ENCODE measurements at places on chromosomes 2 and 18.

GRCh38 chr2:8682719-8683667, 1.1 kb downstream of the ID2 start:
- peak; percentile 29 for DNase-seq

- DNase-seq = no peak
Observed at GRCh38 chr2:24985511-24985910, 13.8 kb upstream of the DNAJC27 start.

- DNase-seq = no peak
Observed at GRCh38 chr2:80257450-80257849, 47.1 kb downstream of the LRRTM1 start.

DNA sequence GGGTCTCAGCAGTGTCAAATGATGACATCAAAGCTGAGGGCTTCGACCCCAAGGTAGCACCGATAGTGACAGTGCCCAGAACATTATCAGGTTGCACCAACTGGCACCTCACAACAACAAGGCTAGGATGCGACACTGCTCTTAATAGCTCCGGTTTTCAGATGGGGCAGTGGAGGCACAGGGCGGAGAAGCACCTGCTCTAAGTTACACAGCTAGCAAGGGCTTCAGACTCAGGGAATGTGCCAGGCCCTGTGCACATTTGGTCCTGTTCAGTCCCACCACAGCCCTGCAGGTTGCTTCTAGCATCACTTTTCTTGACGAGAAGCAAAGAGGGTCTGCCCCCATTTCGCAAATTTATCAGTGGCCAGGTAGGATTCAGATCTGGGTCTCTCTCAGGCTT, 74.1 kb downstream of the DGKD start:
- DNase-seq = no peak

- DNase-seq = no peak
Observed at GRCh38 chr2:145287736-145288135, 767.8 kb upstream of the ZEB2 start.

DNA sequence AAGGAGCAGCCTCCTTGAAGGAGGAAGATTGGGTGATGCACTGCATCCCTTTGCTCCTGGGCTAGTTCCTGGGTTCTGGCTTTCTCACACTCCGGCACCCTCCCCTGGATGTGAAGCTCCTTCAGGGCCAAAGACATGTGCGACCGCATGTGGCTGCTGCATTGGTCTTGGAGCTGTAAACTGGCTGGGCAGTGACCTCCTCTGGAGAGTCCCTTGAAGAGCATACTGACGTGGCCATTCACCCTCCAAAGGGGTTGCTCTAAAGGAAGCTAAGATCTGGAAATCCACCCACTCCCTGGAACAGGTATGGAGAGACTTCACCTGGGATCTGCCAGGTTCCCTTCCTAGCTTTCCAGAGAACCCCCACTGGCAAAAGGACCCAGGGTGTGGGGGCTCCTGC, 62.1 kb downstream of the TMEM17 start:
- DNase-seq = no peak

GRCh38 chr2:67471681-67472080, 74.5 kb downstream of the ETAA1 start:
- no peak for DNase-seq

GRCh38 chr18:48802543-48803290, 148.0 kb downstream of the SMAD7 start:
- no peak for DNase-seq

GRCh38 chr2:206438196-206438724, 5.1 kb upstream of the ADAM23 start:
- no peak for DNase-seq

GRCh38 chr18:12307701-12308385, at the start of gene TUBB6:
TUBB6 (plus strand) TSS chr18:12308241; CDS start chr18:12308293, 52 bp downstream.
- no peak for DNase-seq

GRCh38 chr2:68309426-68309825, 10.3 kb downstream of the CNRIP1 start:
- DNase-seq = no peak

GRCh38 chr2:43105586-43106558, 120.5 kb downstream of the ZFP36L2 start:
- no peak for DNase-seq

DNA sequence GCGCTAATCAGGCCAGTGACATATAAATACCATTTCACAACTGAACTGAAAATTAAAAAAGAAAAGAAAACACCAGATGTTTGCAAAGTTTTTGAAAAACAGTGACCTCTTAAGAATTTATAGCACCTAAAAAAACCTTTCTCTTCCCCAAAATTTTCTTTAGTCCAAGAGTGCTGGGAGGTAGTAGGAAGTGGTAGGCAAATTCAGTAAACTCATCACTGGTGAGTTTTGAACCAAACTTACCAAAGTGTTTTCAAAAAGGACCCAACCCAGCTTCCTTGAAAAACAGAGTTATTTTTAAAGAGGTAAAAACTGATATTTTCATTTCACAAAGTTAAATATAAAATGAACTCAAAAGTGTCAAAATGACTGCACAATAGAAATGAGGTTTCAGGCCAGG, 90.4 kb downstream of the TMEM247 start:
- DNase-seq = no peak

GRCh38 chr18:3153107-3153704, 66.6 kb downstream of the MYOM1 start:
- DNase-seq = no peak

- no peak for DNase-seq
Observed at GRCh38 chr18:6920099-6920955, 190.8 kb downstream of the ARHGAP28 start.

- DNase-seq = no peak
Observed at GRCh38 chr2:232028071-232028470, 66.6 kb downstream of the DIS3L2 start.

DNA sequence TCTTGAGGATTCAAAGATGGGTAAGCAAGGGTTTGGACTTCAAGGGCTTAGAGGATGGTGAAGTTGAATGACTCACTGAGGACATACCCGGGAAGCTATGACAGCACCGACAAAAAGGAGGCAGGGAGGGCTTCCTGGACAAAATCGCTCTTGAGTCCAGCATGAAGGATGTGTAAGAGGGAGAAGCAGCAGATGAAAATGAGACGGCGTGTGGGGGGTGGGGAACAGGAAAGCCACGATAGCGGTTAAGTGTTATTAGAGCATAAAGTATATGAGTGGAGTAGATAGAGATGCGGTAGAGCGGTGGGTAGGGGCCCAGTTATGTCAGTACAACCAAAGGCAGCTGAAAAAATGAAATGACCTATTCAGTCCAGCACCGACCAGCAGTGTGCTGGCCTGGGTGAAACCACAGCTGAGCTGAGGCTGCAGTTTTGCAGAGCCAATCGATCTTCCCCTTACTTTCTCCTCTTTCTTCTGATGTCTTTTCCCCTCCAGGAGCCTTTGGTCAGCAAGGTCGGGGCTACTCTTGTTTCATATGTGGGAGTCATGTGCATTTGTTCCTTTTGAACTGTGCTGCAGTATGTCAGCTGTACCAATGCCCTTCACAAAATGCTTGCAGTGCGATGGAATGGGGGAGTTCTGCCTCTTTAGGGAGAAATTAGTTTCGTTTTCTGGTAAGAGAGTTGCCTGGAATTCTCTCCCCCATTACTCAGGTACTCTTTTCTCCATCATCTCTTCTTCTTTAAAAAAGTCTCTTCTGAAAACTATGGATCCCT, 2.0 kb upstream of the THUMPD2 start:
- DNase-seq = no peak

DNA sequence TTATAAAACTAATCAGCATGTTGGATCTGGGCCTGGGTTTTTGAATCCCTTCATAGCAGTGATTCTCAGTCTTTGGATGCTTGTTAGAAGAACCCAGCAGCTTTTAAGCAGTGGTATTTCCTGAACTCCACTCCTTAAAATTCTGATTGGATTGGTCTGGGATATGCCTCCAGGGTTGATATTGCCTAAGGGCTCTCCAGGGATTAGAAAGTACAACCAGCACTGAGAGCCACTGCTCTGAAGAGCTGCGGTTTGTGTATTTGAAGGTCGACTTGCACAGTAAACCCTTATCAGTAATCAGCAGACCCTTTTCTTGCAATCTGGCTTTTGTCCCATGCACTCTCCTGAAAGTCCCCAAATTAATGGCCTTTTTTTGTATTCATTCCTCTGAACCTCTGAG, 17.0 kb upstream of the RBMS1 start:
- DNase-seq = no peak

GRCh38 chr18:34817636-34818035, 107.5 kb downstream of the DTNA start:
- no peak for DNase-seq

DNA sequence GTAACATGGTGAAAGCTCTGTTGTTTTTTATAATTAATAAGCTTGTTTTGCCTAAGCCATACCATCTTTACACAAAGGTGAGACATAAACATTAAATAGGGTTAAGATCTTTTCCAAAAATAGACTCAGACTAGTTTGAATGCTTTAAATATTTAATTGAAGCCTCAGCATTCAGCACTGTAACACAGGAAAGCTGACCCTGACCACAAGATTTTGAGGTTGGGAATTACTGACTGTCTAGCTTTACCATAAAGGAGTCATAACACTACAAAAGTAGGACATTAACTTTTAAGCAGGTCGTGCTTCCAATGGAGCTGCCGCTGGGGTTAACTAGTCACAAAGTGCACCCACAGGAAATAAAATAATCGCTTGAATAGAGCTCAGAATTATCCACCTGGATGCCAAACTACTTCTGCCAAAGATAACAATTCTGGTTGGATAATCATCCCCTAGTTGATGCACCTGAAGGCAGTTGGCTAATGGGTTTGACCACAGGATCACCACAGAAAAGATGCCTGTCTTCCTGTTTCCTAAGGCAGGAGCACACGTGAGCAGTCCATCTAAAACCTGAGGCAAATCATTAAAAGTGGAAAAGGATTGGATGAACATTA, 106.2 kb downstream of the COBLL1 start:
- DNase-seq = no peak

DNA sequence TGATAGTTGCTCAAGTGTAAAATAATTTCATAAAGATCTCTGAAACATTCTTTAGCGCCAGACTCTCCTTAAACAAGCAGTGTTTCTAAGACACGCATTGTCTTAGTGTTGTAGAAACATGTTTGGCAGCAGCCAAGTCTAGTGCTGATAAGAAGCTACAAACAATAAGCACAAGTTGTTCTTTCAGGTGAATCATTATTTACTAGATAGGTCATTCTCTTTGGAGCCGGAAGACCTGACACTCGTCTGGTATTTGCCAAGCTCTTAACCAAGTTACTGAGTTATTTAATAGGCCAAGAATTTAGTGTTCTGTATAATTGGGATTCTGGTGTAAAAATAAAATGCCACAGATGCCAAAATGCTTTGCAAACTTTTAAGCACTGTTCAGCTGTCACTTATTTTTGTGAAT, 852.1 kb downstream of the CPS1 start:
- DNase-seq = no peak

DNA sequence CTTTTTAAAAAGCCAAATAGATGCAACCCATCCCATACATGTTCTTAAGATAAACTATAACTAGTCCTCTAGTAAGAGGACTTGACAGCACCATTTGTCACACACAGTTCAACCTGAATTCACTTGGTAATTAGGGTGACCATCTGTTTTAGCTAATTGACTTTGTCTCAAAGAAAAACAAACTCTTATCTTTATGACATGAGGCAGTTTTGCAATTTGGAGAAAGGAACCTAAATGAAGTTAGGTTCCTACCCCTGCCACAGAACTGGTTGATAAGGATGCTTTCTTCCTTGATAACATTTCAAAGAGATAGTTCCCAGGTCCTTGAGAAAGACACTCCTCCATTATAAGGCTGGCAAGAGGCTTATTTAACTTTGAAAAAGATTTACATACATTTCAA, 57.4 kb upstream of the LRRTM1 start:
- DNase-seq = no peak

- no peak for DNase-seq
Observed at GRCh38 chr2:84991404-84992160, 20.6 kb downstream of the KCMF1 start.

GRCh38 chr2:222283634-222284033, 15.2 kb downstream of the PAX3 start:
- DNase-seq = no peak

- no peak for DNase-seq
Observed at GRCh38 chr2:102010902-102011301, 19.1 kb downstream of the IL1R2 start.

GRCh38 chr2:21774691-21775368, 651.1 kb downstream of the TDRD15 start:
- no peak for DNase-seq

- DNase-seq = peak; percentile 54
Observed at GRCh38 chr2:230602562-230603230, 109.9 kb upstream of the CAB39 start.

DNA sequence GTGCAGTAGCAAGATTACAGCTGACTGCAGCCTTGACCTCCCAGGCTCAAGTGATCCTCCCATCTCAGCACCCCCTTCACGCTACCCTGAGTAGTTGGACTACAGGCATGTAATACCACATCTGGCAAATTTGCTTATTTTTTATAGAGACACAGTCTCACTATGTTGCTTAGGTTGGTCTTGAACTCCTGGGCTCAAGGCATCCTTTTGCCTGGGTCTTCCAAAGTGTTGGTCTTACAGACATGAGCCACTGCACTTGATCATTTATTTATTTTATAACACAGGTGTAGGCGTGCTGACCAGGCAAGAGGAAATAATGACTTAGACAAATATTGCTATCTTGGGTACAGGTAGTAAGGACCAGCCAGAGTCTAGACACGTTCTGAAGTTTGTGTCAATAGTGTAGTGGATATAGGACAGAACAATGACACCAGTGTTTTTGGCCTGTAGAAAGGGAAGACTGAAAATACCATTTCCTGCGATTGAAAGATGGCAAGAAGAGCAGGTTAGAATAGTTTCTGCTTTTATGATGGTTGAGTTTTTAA, 71.0 kb upstream of the THUMPD2 start:
- DNase-seq = no peak

- DNase-seq = no peak
Observed at GRCh38 chr2:64938607-64939285, 50.5 kb upstream of the SLC1A4 start.

GRCh38 chr2:106516436-106516835, 29.3 kb downstream of the CD8B2 start:
- DNase-seq = no peak

GRCh38 chr2:12071318-12071717, 324.9 kb downstream of the LPIN1 start:
- no peak for DNase-seq

DNA sequence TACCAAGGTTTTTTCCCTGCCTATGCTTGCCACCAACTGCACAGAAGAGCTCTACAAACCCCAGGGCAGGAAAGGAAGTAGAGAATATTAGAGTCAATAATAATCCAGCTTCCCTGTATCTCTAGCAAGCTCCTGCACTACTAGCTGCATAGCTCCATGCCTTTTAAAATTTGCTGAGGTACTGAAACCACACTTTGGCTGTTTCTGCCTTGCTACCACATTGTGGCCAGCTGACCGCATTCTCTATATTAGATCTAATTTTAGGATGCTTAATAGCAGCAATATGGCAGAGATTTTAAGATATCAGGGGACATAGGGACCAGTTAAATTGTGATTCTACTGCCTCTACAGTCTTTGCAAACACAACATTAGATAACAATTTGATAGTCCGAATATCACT, 534.6 kb downstream of the MBD2 start:
- DNase-seq = no peak

All from activated T-cell treated with anti-CD3 and anti-CD28 coated beads, Interleukin-2, amount 50 U/mL, for 4 hours (primary cell).